ENCODE measurements at places on chromosomes 6 and 20.

DNA sequence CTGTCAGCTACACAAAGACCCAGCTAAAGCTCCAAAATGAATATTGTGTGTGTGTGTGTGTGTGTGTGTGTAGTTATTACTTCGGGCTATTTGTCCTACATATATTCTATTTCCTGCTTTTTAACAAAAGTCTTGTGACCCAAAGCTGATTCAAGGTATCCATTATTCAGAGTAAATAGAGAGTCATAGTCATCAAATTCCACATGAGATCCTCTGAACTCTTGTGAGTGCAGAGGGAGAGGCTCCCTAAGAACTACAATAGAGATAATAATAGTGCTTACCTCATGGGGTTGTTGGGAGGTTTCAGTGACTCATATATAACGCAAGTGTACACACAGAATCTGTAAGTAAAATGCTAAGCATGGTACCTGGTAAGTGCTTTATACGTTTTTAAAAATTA lies 95.6 kb upstream of the SHLD1 start:
- no peak for DNase-seq

GRCh38 chr20:24755411-24755922 lies 193.6 kb upstream of the CST7 start:
- no peak for DNase-seq

DNA sequence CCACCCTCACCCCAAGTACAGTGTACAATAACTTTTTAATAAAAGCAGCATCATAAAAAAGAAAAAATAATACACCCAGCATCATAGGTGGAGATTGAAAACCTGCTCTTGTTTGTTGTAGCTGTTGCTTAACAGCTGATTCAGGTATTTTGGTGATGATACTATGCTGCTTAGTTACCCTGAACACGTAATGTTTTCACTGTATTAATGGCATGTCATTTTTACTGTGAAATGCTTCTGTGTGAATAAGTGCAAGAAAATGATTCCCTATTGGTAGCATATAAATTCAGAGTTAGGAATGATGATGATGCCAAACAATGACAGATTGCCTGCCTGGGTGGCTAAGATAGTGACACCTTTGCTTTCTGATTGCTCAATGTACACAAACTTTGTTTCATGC lies 405.7 kb downstream of the HDGFL1 start:
- DNase-seq, result no peak

- DNase-seq, result no peak
Measured at GRCh38 chr20:1900321-1900801, 5.2 kb downstream of the SIRPA start.

DNA sequence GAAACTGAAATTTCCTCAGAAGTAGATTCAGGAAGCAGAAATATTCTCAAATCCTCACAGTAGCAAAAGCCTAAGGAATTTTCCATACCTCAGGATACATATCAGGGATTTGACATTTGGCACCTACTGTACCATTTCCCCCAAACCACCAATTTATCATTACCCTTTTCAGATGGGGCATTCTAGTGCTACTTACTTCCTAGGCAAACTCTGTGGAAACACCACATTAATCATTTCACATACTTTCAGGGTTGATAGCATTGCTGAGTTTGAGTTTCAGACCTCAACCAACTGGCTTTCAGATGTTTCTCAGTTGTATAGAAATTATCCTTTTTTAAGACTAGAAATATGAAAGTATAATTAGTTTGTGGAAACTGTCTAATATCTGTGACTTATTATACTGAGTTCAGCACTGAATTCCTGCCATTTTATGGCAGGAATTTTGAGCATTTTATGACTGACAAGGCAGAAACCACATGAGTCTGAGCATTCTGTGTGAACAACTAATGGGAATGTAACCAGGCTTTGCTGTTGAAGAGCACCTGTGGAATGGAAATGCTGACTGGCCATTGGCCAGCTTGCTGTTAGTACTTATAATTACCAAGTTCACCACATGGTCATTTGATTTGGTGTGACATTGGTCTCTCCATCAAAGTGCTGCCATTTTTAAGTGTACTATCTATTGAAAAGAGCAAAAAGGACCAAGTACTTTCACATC lies 35.1 kb upstream of the IRAK1BP1 start:
- DNase-seq, result no peak

GRCh38 chr6:48826152-48826515 lies 636.9 kb downstream of the MMUT start:
- no peak for DNase-seq

- no peak for DNase-seq
Measured at GRCh38 chr20:32638848-32639247, 34.9 kb downstream of the C20orf203 start.

- DNase-seq, result no peak
Measured at GRCh38 chr6:167491438-167492099, 166.7 kb downstream of the TTLL2 start.

DNA sequence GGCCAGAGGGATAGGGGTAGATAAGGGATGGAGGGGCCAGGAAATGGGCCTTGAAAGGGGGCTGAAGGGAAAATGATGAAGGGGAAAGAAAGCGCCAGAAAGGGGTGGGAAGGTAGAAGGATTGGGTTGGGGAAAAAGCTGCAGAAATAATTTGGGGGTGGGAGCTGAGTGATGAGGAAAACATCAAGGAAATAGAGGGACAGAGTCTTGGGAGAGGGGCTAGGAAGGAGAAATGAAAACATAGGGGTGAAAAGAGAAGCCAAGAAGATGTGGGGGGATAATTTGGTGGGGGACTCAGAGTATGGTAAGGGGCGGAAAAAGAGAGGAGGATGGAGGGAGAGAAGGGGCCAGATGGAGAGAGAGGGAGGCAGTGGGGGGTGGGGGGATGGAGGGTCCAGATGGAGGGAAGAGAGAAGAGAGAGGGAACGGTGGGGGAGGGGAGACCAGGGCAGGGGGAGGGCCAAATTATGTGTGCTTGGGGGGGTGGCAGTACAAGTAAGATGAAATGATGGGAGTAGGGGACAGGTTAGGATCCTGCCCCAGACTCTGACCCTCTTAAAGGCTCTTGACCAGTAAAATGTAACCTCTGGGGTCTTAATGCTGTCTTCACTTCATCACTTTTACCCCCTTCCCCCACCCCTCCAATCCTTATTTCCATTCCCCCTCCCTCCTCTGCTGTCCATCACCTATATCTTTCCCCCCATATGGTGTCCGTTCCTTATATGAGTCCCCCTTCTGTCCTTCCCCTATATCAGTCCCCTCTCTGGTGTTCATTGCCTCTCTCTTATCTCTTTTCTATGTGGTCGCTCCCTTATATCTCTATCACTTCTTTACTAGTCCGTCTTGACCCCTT lies 852 bp downstream of the SYNGAP1 start:
- no peak for DNase-seq

GRCh38 chr6:52063584-52064344 lies 23.6 kb downstream of the PKHD1 start:
- DNase-seq, result peak; percentile 72

GRCh38 chr20:10312111-10312510 lies 93.5 kb downstream of the SNAP25 start:
- DNase-seq, result no peak

GRCh38 chr6:117270843-117271507 lies 5.6 kb downstream of the VGLL2 start:
- no peak for DNase-seq

- DNase-seq, result no peak
Measured at GRCh38 chr6:1903780-1904465, 294.2 kb downstream of the FOXC1 start.

- DNase-seq, result no peak
Measured at GRCh38 chr6:110656492-110656891, 158.8 kb downstream of the CDK19 start.

GRCh38 chr6:141498977-141499376 lies 633.7 kb upstream of the GJE1 start:
- no peak for DNase-seq

DNA sequence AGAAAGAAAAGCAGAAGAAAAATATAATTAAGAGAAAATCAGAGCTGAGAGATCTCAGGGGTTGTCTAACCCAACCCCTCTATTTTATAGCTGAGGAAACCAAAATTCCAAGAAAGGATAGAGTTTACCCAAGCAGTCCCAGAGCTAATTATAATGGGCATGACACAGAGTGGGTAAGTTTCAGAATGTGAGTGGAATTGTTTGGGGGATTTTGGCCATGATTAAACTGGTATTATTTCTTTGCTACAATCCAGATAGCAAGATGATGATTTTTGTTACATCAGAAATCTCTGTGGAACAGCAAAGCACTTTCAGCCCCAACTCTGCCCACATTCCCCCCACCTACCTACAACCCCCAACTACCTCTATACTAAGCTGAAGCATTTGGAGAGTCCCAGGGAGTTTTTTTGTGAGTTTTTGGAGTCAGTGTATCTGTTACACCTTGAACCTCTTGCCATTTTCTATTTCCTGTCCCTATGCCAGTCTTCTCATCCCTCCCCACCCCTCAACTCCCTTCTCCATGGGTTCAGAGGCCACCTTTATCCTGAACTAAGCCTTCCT lies 24.7 kb downstream of the POFUT1 start:
- no peak for DNase-seq

DNA sequence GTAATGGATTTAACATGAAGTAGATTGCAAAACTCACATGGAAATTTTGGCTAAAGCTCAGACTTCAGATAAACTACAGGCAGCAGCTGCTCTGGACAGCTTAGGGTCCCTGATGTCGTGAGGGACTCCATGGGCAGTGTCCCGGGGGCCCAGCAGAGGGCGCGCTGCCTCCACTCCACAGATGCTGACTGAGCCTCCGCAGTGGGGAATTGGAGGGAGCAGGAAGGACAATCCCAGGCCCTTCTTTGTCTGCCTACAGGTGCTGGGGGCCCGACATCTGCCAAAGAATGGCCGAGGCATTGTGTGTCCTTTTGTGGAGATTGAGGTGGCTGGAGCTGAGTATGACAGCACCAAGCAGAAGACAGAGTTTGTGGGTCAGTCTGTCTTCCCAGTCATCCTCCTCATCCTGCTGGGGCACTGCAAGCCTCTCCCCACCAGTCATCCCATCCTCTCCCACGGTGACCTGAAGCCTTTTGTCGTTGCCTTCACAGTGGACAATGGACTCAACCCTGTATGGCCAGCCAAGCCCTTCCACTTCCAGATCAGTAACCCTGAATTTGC lies 35.9 kb downstream of the PLCG1 start:
- DNase-seq, result peak; percentile 75

DNA sequence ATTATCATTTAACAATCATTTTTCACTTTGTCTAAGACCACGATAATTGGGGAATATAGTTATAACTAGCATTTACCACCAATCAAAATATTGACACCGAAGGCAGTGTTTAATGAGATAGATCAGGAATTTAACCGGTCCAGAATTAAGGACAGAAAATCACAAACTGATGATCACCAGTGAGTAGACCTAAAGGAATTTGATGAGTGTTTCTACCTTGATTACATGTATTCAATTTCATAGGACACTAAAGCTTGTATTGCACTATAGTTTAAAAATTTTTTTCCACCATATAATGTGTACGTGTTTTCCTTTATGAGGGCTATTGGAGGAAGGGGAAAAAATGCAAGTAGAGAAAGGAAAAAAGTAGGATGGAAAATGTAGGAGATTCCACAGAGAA lies 22.6 kb upstream of the ARHGAP18 start:
- DNase-seq, result no peak

- DNase-seq, result no peak
Measured at GRCh38 chr20:62864207-62864606, 2.6 kb upstream of the TCFL5 start.

DNA sequence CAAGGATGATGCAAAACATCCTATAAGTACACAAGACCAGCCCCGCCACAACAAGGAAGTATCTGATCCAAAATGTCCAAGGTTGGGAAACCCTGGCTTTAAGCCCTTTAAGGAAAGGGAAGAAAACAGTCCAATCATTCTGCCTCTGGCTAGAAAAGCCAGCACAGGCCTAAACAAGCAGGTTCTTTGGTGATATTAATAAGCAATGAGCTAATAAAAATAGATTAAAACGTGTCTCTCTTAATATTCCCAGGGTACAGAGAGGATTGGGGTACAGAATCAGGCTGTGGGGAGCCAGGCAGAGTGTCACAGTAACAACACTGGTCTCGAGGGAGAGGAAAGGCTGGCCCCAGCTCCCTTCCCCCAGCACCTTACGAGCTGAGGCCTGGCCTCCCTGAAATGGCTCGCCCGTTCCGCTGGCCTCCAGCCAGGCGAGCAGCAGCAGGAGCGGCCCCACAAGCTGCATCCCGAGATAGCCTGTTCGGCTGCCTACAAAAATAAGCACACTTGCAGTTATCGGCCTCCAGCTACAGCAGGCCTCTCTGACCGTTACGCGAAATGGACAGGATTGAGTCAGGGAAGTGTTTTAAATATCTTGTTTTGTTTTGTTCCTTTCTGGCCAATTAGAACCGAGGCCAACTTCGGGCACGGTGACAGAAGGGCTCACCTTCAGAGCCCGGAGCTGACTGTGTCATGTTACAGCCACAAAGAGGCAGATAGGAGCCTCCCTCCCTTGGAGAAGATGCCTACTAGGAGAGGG lies 4.0 kb upstream of the ZMYND8 start:
- DNase-seq, result no peak

- DNase-seq, result peak; percentile 43
Measured at GRCh38 chr20:47274401-47275108, 81.9 kb downstream of the ZMYND8 start.

GRCh38 chr20:53262365-53262764 lies 290.2 kb downstream of the TSHZ2 start:
- DNase-seq, result no peak

GRCh38 chr20:61849376-61849775 lies 216.3 kb downstream of the TAF4 start:
- no peak for DNase-seq

- DNase-seq, result peak; percentile 48
Measured at GRCh38 chr20:50385733-50386640, 124.2 kb upstream of the PTPN1 start.

DNA sequence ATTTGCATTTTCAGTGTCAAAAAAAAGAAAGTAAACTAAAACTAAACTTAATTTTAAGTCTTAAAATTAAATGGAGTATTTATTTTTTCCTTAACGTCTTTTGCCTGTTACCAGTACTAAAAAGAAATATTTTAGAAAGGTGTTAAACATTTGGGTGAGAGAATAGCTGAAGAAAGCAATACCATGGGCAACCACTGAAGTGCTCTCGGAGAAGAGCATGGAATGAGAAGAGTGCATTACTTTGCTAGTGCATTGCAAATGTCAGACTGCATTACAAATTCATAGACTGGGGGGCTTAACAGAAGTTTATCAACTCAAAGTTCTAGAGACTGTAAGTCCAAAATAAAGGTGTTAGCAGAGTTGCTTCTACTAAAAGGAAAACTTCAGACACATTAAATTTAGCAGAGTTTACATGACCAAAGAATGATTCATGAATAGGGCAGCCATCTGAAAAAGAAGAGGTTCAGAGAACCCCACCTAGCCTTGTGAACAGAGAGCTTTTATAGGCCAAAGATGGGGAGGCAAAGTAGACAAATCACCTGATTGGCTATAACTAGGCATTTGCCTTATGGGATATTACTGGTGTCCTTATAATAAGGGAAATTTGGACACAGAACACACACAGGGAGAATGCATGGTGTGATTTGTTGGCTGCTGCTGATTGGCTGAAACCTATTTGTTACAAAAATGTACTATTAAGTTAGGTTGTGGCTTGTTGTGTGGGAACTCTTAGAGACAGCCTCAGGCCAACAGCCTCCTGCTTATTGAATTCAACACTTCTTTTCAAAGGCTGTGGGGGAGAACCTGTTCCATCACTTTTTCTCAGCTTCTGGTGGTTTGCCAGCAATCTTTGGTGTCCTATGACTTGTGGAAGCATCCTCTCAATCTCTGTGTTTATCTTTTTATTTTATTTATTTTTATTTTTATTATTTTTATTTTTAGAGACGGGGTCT lies 106.7 kb upstream of the RREB1 start:
- DNase-seq, result no peak

GRCh38 chr6:33627876-33628275 lies 6.8 kb downstream of the ITPR3 start:
- no peak for DNase-seq
